ENCODE measurements at places on chromosomes 12 and 14.

DNA sequence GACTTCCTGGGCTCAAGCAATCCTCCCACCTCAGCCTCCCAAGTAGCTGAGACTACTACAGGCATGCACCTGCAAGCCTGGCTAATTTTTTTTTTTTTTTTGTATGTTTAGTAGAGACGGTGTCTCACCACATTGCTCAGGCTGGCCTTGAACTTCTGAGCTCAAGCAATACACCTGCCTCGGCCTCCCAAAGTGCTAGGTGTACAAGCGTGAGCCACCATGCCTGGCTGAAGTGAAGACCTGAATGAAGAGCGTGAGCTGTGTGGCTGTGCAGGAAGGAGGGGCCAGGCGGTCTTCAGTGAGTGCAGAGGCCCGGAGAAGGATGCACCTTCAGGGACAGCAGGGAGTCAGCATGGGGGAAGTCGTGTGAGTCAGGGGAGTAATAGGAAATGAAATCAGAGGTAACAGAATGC, 14.9 kb upstream of the NFKBIA start:
- DNase-seq: no peak

GRCh38 chr14:106491851-106492250, 965.5 kb downstream of the TMEM121 start:
- DNase-seq: peak; percentile 25

DNA sequence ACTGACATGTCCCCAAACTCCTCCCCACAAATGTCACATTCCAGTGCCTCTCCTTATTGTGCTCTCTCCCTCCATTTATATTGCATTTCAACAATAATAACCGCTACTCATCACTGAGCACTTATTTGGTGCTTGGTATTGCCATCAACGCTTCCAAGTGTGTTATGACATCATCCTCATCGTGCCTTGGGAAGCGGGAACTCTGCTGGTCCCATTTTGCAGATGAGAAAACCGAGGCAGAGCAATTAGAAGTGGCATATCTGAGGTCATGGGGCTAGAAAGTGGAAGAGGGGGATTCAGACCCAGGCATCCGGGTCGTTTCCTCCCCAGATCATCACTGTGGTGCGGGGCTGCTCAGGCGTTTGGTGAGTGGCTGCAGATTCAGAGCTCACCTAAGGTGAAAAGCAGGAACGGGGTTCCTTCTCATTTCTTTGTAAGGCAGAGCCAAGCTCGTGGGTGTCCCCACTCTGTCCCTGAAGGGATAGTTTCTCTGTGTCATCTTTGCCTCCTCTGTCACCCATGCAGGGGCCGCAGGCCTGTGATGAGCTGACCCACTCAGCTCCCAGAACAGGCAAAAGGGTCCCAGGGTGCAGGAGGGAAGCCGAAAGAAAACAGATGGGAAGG, 5.5 kb upstream of the FZD10 start:
- DNase-seq: no peak

GRCh38 chr12:29783773-29784666, at the start of gene TMTC1:
Gene TMTC1, minus strand, starts transcription at chr12:29783942. Its CDS starts 191 bp downstream, at chr12:29783751.
- DNase-seq: no peak

- peak; percentile 83 for DNase-seq
These were observed 747 bp downstream of the IRF2BPL start for GRCh38 chr14:77027538-77028383.

- no peak for DNase-seq
These were observed 62.8 kb downstream of the TMCC3 start for GRCh38 chr12:94587266-94588241.

DNA sequence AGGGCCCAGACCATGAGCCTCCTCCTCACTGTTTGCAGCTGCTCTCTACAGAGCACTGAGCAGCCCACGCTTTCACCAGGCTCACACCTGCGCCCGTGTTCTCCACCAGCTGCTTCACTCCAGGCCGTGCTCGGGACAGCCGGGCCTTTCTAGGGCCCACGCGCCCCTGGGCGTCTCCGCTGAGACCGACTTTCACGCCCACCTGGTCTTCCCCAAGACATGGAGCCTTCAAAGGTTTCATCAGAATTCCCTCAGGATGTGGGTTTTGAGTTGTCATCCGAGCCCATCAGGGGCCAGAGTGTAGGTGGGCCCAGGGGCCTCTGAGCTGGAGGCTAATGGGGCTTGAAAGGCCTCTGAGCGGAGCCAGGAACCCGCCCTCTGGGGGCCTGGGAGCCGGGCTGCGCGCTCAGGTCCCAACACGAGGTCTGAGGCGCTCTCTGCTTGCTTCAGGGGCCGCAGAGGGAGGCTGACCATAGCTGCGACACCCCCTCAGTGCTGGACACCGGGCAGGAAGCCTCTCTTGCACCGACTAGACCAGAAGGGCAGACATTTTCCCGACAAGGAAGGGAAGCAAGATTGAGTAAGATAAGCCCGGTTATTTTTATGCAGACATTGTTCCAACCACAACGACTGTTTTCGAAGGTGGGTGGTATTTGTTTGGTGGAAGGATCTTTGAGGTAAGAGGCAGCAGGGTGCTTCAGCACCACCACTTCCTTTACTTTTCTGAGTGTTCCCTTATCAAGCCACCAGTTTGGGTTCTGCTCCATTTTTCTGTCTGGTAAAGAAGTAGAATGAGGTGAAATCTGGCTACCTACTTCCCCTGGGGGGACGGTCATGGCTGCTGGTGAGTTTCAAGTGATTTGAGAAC, 125.0 kb upstream of the FUT8 start:
- DNase-seq: peak; percentile 75

DNA sequence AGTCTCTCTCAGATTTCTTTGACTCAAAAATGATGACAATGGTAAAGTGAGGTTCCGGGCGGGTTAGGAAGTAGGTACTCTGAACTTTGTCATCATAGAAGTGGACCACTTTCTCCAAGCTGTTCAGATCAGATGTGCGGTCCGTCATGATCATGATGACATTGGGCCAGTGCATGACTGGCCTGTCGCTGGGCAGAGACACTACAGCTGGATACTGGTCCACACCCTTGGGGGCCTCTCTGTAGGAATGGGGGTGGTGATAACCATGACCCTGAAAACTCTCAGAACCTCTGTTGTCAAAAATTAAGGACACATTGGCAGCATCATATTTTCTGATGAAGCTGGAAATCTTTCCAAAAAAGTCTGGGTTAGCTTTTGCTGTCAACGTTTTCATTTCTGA, 28.2 kb downstream of the KICS2 start:
- no peak for DNase-seq

- DNase-seq: no peak
These were observed 170.2 kb downstream of the ETV6 start for GRCh38 chr12:11819643-11820042.

DNA sequence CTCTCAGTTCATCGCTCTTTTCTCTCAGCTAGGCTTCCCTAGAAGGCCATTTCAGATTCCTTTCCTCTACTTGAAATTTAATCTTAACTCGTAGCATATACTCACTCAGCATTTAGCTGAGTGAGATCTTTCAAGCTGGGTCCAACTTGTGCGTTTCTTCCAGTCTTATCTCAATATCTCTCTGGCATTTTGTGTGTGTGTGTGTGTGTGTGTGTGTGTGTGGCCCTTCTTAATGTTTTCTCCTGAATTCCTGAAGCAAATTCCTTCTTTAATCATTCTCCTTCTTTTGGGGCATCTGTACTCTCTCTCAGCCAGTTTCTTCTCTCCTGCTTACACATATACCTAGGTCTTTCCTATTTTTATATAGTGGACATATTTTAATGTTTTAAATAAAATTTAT, 129.1 kb downstream of the KITLG start:
- DNase-seq: no peak

GRCh38 chr12:80490329-80490728, 46.3 kb downstream of the PTPRQ start:
- DNase-seq: no peak

DNA sequence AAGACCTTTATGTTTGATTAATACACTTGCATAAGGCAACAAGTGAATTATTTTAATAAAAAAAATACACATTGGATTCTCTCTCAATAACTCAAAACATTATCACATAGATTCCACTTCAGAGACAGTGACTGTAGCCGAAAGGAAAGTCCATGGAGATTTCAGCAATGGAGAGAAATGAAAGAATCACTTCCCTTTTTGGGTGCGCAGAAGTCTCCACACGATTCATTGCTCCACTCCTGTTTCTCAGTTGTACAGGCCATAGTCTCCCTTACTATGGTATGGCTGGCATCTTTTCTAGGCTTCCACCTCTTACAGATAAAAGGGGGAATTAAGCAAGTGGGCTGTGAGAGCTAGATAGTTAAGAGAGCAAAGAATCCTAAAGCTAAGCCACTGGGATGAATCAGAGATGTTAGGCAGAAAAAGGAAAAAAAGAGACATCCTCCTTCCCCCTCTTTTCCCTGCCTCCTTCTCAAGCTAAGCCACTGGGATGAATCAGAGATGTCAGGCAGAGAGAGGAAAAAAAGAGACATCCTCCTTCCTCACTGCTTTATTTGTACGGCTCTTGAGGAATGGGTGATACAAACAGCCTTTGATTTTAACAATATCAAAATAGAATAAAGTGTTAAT, 16.3 kb downstream of the ST8SIA1 start:
- DNase-seq: no peak

- no peak for DNase-seq
These were observed 119.1 kb downstream of the INSM2 start for GRCh38 chr14:35653045-35653444.

DNA sequence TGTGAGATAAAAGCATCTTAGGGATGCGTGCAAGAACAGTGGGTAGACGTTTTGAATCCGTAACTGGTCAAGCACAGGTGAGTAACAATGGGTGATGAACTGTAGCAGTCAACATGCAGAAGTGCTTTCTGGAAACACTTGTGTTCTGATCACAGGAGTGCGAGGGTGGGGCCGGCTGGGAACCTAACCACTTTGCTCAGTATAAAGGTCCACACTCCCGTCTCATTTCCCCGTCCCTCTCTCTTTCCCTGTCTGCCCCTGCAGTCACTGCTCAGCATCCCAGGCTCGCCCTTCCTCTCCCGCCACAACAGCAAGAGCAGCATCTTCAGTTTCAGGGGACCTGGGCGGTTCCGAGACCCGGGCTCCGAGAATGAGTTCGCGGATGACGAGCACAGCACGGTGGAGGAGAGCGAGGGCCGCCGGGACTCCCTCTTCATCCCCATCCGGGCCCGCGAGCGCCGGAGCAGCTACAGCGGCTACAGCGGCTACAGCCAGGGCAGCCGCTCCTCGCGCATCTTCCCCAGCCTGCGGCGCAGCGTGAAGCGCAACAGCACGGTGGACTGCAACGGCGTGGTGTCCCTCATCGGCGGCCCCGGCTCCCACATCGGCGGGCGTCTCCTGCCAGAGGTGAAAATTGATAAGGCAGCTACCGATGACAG, 127.1 kb downstream of the FIGNL2 start:
- DNase-seq: peak; percentile 36

GRCh38 chr12:144650-145284, 69.2 kb downstream of the SLC6A12 start:
- no peak for DNase-seq

DNA sequence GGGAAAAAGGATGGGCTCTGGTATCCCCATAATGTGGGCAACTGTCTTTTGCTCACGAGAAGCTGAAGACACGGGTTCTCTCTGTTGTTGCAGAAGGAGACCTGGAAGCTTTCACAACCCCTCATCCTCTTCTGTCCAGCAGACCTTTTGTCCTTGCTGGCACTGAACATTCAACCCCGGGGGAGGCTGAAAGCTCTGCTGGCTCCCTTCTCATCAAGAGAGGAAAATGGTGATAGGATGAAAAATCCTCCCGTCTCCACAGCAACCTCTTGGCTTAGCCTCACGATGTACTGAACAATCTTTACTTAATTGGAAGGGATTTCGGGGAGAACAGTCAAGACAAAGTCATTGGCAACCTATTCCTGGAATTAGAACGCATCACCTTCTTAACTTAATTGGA, 39.0 kb downstream of the ELK3 start:
- DNase-seq: no peak

GRCh38 chr12:93148412-93148811, 219.3 kb upstream of the EEA1 start:
- DNase-seq: no peak

DNA sequence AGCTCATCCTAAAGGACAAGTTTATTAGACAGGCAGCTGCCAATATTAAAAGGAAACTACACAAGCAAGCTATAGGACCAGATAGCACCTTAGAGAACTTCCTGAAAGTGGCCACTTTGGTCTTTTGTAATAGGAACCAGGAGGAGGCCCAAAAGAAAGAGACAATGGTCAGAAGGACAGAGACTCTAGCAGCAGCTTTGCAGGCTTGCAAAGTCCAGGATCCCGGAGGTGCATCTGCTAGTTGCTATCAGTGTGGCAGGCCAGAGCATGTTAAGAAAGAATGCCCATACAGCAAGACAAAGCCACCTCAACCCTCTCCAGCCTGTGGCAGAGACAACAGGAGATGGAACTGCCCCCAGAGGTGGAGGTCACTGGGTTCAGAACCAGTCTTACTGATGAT, 23.4 kb downstream of the APOBEC1 start:
- DNase-seq: no peak

- no peak for DNase-seq
These were observed 208.3 kb downstream of the BCL11B start for GRCh38 chr14:99063620-99064225.

DNA sequence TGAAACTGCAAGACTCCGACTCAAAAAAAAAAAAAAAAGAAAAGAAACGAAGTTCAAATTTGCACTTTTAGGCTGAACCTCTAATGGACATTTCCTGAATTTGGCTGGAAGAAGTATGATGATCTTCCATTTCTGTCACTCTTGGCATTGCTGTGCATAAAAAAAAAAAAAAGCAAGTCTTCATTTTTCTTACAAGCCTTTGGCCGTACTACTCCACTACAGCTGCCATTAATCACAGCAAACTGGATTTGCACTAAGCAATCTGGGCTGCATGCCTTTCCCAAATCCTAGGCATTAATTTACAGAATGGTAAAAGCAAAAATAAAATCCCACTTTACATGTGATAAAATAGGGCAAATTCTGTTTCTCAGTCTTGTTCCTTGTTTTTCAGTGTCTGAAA, 7.1 kb downstream of the CSRP2 start:
- no peak for DNase-seq

DNA sequence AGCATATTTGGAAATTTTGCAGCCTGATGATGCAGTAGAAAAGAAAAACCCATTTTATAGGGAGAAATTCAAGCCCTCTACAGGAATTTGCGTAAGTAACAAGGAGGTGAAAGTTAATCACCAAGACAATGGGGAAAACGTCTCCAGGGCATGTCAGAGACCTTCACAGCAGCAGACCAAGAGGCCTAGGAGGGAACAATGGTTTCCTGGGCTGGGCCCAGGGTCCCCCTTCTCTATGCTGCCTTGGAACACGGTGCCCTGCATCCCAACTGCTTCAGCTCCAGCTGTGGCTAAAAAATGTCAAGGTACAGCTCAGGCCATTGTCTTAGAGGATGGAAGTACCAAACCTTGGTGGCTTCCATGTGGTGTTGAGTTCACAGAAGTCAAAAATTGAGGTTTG, 6.5 kb upstream of the KRT6C start:
- DNase-seq: no peak

GRCh38 chr14:26694521-26694920, 96.7 kb upstream of the NOVA1 start:
- no peak for DNase-seq

- DNase-seq: peak; percentile 46
These were observed 5.1 kb downstream of the PAPLN start for GRCh38 chr14:73242357-73242901.

GRCh38 chr12:15540005-15540404, 217.7 kb downstream of the PTPRO start:
- no peak for DNase-seq

GRCh38 chr14:77883847-77884238, 83.9 kb downstream of the ADCK1 start:
- no peak for DNase-seq
